ENCODE measurements at places on chromosomes 5 and 9.

GRCh38 chr9:8879284-8879683, 1079.7 kb upstream of the DMAC1 start:
- DNase-seq = no peak

- no peak for DNase-seq
Observed at GRCh38 chr9:76417394-76417793, 23.2 kb upstream of the RFK start.

- DNase-seq = no peak
Observed at GRCh38 chr9:72363236-72363635, 1.8 kb downstream of the ZFAND5 start.

GRCh38 chr9:133115604-133116345, 5.3 kb downstream of the RALGDS start:
- DNase-seq = peak; percentile 21

DNA sequence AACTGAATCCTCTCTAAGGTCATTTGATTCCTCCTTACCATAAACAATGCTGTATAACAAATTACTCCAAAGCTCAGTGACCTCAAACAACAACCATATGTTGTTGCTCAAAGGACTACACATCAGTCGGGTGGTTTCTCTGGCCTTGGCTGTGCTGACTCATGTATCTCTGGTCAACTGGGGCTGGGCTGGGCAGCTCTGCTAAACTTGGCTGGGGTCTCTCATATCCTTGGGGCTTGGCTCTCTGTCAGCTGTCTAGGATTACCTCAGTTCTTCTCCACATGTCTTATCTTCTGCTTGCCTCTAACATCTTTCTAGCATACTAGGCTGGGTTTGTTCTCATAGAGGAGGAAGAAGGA, 86.4 kb downstream of the GALNT10 start:
- DNase-seq = no peak

- no peak for DNase-seq
Observed at GRCh38 chr9:94804316-94804715, 77.8 kb downstream of the AOPEP start.

GRCh38 chr9:128892221-128892921, 10.4 kb downstream of the LRRC8A start:
- no peak for DNase-seq

DNA sequence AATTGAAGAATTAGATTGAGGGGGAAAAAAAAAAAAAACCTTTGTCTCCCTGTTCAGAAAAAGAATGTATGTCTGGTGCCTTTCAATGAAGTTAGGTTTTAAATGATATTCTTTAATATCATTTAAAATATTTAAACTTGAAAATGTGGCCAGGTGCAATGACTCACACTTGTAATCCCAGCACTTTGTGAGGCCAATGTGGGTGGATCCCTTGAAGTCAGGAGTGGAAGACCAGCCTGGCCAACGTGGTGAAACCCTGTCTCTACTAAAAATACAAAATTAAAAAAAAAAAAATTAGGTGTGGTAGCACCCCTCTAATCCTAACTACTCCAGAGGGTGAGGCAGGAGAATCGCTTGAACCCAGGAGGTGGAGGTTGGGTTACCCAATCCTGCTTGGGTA, 111.1 kb upstream of the RASA1 start:
- DNase-seq = no peak

DNA sequence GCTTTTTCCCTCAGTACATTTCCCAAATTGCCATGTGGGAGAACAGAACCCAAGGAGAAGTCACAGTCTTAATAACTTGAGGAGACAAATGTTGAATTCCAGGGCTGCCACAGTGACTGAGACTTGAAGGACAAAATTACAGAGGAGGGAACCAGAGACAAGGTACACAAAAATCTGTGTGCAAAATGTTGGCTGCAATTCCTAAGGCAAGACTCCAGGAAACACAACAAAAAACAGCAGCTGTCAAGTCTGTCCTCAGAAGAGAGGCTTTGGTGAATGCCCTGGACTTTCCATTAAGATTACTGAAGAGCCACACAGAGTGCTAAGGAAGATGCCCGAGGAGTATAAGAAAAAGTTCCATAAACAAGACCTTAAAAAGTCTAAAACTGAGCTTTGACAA, 21.1 kb downstream of the AP3B1 start:
- no peak for DNase-seq

- no peak for DNase-seq
Observed at GRCh38 chr5:84197538-84197937, 187.1 kb downstream of the EDIL3 start.

GRCh38 chr5:172437445-172438318, 16.6 kb downstream of the SH3PXD2B start:
- no peak for DNase-seq

GRCh38 chr9:122158202-122158601, 1.4 kb downstream of the NDUFA8 start:
- DNase-seq = no peak

GRCh38 chr5:39501397-39501796, 76.6 kb upstream of the DAB2 start:
- no peak for DNase-seq

GRCh38 chr5:119220576-119221197, 135.1 kb upstream of the TNFAIP8 start:
- DNase-seq = no peak

GRCh38 chr5:159049844-159050315, 49.8 kb downstream of the EBF1 start:
- DNase-seq = no peak

GRCh38 chr5:173411791-173412555, 83.8 kb upstream of the STC2 start:
- DNase-seq = no peak

DNA sequence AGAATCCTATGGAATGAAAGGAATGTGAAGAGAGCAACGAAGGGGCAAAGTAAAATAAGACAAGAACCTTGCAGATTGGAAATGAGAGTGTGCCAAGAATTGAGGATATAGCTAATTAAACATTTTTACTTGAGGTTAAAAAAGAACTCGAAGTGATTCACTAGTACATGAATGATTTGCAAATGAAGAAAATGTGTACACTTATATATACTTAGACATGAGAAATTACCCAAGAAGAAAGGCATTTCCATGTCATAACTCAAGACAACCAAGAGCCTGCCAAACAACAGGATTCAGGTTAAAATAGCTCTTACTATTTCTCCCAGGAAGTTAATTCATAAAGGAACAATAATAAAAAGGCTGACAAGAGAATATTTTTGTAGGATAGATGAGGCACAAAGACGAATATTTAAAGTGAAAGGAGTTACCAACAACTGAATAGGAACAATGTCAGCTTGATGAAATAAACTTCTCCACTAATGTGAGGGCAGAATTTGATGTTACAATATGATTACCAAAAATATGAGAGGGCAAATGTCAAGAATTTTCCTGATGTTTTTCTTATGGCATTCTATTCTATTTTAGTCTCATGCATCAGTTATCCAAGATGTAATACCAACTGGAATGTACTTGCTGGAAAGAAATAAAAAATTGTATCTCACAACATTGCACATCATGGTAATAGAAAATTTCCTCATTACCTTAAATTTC, 18.9 kb upstream of the NPR3 start:
- no peak for DNase-seq

GRCh38 chr9:127667127-127667844, 39.5 kb upstream of the CFAP157 start:
- DNase-seq = no peak

DNA sequence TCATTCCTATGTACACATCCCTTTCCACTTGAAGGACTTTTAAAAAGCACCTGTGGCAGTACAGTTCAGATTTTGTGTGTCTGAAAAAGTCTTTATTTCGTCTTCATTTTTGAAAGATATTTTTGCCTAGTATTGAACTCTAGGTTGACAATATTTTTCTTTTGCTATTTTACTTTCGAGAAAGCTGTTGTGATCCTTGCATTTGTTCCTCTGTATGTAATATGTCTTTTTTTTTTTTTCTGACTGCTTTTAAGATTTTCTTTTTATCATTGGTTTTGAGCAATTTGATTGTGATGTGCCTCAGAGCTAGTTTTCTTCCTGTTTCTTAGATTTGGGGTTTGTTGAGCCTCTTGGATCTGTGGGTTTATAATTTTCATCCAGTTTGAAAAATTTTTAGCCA, 13.3 kb downstream of the LCP2 start:
- no peak for DNase-seq

GRCh38 chr9:107363516-107364152, 80.6 kb downstream of the RAD23B start:
- no peak for DNase-seq

- DNase-seq = no peak
Observed at GRCh38 chr5:94689908-94690307, 71.4 kb downstream of the SLF1 start.
